ENCODE measurements at places on chromosomes 13 and 19.

DNA sequence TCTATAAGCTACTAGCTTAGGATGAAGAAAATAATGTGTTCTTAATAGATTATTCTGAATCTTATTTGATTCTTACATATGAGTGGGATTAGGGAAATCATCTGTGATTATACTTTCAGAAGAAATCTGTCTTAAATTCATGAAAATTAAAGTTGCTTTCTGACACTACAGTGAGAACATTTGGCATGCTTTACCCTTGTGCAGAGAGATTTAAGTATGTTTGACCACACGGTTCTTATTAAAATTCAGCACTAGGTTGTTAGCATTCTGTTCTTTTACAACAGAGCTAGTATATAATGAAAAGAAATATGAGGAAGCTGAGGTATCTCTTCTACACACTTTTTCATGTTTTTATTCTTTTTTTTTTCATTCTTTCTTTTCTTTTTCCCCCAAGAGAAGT lies 2723.9 kb downstream of the PCDH9 start:
- no peak for DNase-seq

DNA sequence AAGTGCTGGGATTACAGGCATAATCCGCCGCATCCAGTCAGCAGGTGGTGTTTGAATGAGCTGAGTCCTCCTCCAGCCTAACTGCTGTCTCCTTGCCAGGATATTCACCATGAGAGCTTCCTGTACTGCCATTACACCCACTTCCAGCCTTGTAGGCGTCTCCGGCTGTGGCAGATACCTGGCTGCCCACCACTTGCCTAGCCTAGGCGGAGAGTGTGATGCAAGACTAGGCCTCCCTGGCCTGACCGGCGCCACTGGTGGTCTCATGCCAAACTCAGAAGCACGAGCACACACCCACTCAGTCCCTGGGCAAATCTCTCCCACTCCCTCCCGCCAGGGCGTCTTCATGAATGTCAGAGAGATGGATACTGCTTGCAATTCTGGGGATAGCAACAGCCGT lies 16.6 kb downstream of the IL12RB1 start:
- DNase-seq: no peak

GRCh38 chr13:42594481-42595252 lies 20.7 kb downstream of the TNFSF11 start:
- DNase-seq: peak; percentile 84

GRCh38 chr19:18762125-18763023 lies 28.7 kb downstream of the COMP start:
- DNase-seq: no peak

- peak; percentile 56 for DNase-seq
Measured at GRCh38 chr19:16143399-16144215, at the start of gene HSH2D. HSH2D (plus strand) TSS chr19:16143685; CDS start chr19:16148751, 5,066 bp downstream.

- peak; percentile 43 for DNase-seq
Measured at GRCh38 chr13:77184455-77184854, 142.4 kb downstream of the MYCBP2 start.

DNA sequence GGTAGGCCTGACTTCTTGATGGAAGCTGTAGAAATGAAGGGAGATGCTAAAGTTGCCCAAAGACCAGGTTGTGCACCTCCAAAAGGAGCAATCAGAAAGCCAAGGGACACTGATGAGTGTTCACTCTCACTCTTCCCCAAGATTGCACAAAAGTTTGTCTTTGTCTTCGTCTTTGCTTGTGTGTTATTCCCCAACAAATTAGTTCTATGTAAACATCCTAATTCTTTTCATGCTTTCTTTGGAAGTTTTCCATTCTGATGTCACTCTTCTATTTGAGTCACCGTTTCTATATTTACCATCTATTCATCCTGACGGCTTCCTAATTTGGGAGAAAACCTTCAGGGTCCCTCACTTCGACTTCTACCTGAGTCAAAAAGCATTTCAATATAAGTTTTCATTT lies 3.7 kb upstream of the TMEM272 start:
- peak; percentile 45 for DNase-seq

GRCh38 chr13:80363890-80364503 lies 23.1 kb upstream of the SPRY2 start:
- peak; percentile 72 for DNase-seq

DNA sequence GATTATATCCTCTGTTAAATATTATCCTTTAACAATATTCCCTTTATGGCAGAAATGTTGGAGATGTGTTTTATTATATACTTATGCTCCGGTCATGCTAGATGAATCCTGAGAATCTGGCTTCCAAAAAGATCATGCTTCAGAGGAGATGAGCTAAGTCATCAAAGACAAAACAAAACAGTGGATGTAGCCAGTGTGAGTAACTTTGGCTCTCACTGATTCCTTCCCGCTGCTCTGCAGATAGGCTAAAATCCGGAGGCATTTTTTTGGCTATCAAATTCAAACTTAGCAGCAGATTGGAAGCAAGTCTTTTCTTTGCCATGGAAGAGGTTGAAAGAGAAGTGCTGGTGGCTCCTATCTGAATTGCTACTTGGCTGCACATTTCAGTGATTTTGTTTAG lies 295.9 kb downstream of the GPC6 start:
- DNase-seq: no peak

DNA sequence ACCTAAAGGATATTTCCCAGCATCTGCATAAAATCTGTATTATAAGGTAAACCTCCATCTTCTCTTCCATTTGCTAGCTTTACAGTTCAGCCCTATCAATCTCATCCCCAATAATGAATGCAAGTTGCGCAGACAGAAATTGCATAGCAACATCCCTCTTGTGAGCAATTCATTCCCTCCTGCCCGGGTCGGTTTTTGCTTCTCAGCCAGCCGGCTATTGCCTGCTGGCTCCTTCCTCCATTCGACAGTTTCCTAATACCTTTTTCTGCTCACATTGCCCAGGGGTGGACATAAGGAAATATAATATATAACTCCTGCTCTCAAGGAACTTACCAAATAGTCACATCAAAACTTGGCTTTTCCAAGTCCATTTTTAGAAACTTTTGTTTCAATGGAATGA lies 125.2 kb downstream of the FGF9 start:
- no peak for DNase-seq

GRCh38 chr19:54136086-54136863 lies 1.3 kb upstream of the CNOT3 start:
- DNase-seq: no peak

DNA sequence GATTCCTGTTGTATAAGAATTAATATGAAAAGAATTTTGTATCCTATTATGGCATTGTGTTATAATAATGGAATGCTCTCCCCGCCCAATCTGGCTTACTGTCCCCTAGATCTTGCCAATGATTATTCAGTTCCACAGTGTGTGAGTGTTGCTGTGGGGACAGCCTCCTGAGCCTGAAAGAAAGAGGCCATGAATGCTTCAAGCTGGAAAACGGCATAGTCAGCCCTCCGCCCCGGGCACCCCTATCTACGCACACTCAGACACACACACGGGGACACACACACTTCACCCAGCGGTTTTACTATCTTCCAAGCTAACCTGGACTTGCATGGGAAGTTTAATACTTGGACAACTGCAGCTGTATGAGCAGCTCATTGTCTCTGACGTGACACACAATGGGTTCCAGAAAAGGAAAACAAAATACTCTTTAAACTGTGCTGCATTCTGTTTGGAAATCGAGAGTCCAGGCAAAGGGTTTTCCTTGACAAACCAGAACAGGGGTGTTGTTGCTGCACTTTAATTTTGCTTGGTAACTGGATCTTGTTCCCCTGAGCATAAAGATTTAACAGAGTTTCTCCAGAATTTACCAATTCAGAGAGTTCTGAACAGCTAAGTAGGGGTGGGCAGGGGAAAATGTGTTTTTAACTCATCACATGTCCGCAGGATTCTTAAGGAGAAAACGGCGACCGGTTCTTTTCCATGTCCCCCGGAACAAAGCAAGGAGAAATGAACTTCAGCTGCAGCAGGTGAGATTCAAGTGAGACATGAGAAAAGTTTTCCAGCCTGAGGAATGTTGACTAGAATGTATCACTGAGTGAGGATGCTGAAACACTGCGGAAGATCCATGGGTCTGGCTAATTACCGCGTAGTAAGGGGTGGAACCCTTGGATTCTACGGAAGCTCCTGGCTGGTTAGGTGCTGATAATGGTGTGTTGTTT lies 472.9 kb downstream of the FOXO1 start:
- DNase-seq: no peak

DNA sequence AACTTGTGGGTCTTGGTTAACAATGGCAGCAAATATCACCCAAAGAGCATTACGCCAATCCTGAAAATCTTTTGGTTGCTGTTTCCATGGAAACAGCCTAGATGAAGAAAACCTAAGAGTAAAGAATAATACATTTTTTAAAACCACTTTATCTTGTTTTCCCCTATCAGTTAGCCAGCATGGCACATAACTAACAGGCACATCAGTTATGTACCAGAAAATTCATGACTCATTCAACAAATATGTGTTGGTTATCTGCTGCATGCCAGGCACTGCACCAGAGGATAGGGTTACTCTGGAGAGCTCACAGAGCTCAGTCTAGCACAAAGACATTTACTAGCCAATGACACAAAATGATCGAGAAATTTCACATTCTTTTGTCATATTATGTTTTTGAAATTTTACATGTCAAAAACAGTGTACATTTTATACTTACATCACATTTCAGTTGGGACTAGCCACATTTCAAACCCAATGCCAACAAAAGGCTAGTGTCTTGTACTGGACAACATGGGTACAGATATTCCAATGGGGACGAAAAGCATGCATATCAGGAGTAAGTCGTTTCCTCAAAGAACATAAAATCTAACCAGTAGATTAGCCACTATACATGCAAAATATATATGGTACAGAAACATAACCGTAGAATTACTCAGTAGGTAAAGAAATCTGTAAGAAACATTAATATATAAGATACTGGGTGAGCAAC lies 20.3 kb downstream of the LNX2 start:
- DNase-seq: no peak

DNA sequence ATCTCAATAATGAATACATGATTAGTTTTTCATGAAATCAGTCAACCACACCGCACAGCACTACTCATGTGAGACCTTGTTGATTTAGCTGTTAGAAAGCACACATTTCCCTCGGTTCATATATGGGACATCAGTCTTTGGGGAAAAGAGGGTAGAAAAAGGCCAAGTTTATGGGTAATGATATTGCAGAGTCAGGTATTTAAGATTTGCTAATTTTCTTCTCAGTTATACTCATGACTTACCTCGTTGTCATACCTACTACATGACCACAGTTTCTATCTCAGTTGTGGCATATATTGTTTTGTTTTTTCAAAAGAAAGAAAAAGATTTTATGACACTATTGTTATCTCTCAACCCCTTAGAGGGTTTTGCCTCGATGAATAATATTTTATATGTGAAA lies 165.6 kb downstream of the POU4F1 start:
- DNase-seq: no peak

DNA sequence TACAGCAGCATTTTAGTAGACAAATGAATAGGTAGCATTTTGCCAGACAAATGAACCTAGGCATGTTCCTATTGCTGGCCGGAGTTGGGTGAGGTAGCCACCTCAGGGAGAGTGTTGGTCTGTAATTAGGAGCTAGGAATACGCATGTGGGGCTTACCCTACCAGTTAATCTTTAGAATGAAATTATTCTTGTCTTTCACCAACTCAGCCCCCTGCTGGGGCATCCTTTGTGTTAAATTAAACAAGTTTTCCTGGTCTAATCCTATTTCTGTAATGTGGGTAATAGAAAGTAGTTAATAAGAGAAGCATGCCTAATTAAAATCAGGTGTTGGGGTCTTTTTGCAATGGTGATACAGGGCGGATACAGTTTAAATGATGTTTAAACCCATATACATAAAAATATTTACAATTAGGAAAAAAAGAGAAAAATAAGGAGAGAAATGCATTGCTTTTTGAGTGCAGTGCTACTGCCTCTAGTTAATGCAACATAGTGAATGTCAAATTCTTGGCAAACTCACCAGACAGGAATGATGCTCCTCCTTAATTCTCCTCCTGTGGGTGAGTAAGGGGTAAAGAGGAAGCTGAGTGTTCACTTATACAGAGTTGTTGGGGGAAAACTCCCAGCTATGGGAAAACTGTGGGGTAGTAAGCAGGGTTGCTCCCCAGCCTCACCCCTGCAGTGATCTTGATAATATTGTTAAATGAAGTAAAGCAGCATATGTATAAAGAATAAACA lies 276.4 kb upstream of the EDNRB start:
- DNase-seq: no peak

- no peak for DNase-seq
Measured at GRCh38 chr19:29944390-29945012, 2.5 kb downstream of the URI1 start.

GRCh38 chr13:31675440-31675953 lies 63.8 kb upstream of the RXFP2 start:
- DNase-seq: no peak

GRCh38 chr19:8640402-8641004 lies 10.1 kb downstream of the NFILZ start:
- DNase-seq: peak; percentile 97

DNA sequence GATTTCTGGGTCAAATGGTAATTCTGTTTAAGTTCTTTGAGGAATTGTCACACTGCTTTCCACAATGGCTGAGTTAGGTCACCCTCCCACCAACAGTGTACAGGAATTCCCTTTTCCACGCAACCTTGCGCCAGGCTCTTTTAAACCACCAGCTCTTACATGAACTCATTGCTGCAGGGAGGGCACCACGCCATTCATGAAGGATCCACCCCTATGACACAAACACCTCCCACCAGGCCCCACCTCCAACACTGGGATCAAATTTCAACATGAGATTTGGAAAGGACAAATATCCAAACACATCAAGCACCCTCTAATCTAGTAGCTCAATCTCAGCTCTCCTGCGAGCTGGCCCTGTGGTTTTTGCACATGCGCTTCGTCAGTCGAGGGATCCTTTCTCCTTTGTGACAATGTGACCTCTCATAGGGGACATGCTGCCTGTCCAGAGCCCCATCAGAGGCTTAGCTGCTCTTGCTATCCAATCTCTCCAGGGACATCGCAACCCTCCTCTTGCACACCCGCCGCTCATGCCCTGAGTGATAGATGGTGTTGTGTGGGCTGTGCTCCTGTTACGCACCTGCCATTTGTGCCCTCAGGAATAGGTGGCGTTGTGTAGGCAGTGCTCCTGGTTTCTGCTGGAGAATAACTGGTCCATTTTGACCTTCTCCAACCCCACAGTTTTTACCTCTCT lies 328.0 kb downstream of the UQCRFS1 start:
- no peak for DNase-seq

All from suppressor macrophage treated with lipopolysaccharide for 1 hour (primary cell).